ENCODE measurements at places on chromosomes 3 and 15. TPM values are rescaled to one million over a fixed set of nuclear protein-coding genes. Genes with fewer than 3 reads are reported as not detected.

GRCh38 chr3:182904164-182904563 is 76.2 kb downstream of the DCUN1D1 start:
- no peak overlapping the region for H3K27ac ChIP-seq
- no peak overlapping the region for H3K4me3 ChIP-seq
- H3K36me3 ChIP-seq, result peaks cover 1% of the 10 kb centered on the region
- no peak for DNase-seq
- H3K27me3 ChIP-seq, result no peaks in the 10 kb centered on the region

GRCh38 chr3:134627831-134628230 is 23.0 kb downstream of the KY start:
- no peak overlapping the region for H3K4me3 ChIP-seq
- H3K36me3 ChIP-seq, result peaks cover 2% of the 10 kb centered on the region
- peaks cover 13% of the 10 kb centered on the region for H3K27me3 ChIP-seq
- no peak overlapping the region for H3K27ac ChIP-seq
- DNase-seq, result no peak

DNA sequence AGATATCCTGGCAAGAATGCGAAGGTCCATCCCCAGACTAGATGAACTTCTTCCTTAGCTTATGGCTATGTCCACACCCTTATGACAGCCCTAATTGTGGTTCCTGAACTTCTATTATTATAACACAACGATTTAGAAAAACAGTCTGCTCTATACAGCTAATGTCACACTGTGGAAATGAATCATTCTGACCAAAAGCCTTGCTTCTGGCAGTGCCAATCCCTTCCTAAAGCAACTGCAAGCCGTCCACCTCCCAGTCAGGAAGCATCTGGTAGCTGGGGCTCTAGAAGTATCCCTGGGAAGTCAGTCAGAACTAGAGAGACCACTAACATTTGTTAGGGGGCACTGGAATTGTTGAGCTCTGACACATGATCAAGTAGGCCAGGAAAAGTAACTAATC is 45.0 kb downstream of the MYO5A start:
- no peaks in the 10 kb centered on the region for H3K27me3 ChIP-seq
- peaks cover 79% of the 10 kb centered on the region for H3K4me1 ChIP-seq
- H3K36me3 ChIP-seq, result no peaks in the 10 kb centered on the region
- H3K27ac ChIP-seq, result peak overlapping the region; percentile 83
- no peak for DNase-seq

The CCR9 gene
- total RNA-seq, result 0.14 TPM

GRCh38 chr3:65828706-65829105 is 210.0 kb downstream of the MAGI1 start:
- H3K4me3 ChIP-seq, result no peak overlapping the region
- H3K36me3 ChIP-seq, result no peaks in the 10 kb centered on the region
- H3K27ac ChIP-seq, result no peak overlapping the region
- H3K27me3 ChIP-seq, result no peaks in the 10 kb centered on the region

DNA sequence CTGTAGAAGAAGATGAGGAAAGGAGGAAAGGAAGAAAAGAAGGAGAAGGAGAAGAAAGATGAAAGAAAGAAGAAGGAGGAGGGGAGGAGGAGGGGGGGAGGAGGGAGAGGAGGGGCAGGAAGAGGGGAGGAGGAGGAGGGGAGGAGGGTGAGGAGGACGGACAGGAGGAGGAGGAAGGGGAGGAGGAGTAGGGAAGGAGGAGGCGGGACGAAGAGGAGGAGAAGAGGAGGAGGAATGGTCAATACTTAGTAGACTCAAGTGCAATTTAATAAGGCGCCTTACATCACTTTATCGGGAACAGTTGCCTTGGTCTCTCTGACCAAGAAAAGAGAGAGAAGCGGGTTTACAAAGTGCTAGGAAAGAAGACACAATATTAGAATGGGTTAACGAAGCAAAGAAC is 23.7 kb upstream of the NR2E3 start:
- no peak overlapping the region for H3K4me3 ChIP-seq
- no peaks in the 10 kb centered on the region for H3K4me1 ChIP-seq
- peaks cover 23% of the 10 kb centered on the region for H3K27me3 ChIP-seq
- H3K36me3 ChIP-seq, result no peaks in the 10 kb centered on the region

GRCh38 chr3:90018779-90019178 is 911.4 kb downstream of the EPHA3 start:
- no peak overlapping the region for H3K4me3 ChIP-seq
- no peaks in the 10 kb centered on the region for H3K4me1 ChIP-seq
- no peaks in the 10 kb centered on the region for H3K36me3 ChIP-seq
- no peak for DNase-seq
- no peaks in the 10 kb centered on the region for H3K27me3 ChIP-seq
- H3K27ac ChIP-seq, result no peak overlapping the region

- peak overlapping the region; percentile 85 for H3K27ac ChIP-seq
- no peak for DNase-seq
- H3K36me3 ChIP-seq, result no peaks in the 10 kb centered on the region
- H3K27me3 ChIP-seq, result no peaks in the 10 kb centered on the region
- H3K4me3 ChIP-seq, result no peak overlapping the region
- H3K4me1 ChIP-seq, result peaks cover 46% of the 10 kb centered on the region
Observed at GRCh38 chr15:100112636-100113305, 229.0 kb downstream of the ADAMTS17 start.

- H3K4me3 ChIP-seq, result no peak overlapping the region
- no peak for DNase-seq
- peaks cover 33% of the 10 kb centered on the region for H3K27me3 ChIP-seq
- no peak overlapping the region for H3K27ac ChIP-seq
- H3K36me3 ChIP-seq, result no peaks in the 10 kb centered on the region
- H3K4me1 ChIP-seq, result no peaks in the 10 kb centered on the region
Observed at GRCh38 chr3:186013312-186013711, 75.5 kb upstream of the TRA2B start.

- no peaks in the 10 kb centered on the region for H3K27me3 ChIP-seq
- H3K27ac ChIP-seq, result peak overlapping the region; percentile 30
- peaks cover 16% of the 10 kb centered on the region for H3K4me1 ChIP-seq
- H3K36me3 ChIP-seq, result peaks cover 46% of the 10 kb centered on the region
- DNase-seq, result peak; percentile 59
Observed at GRCh38 chr15:44584162-44584749, 47.3 kb downstream of the EIF3J start.

DNA sequence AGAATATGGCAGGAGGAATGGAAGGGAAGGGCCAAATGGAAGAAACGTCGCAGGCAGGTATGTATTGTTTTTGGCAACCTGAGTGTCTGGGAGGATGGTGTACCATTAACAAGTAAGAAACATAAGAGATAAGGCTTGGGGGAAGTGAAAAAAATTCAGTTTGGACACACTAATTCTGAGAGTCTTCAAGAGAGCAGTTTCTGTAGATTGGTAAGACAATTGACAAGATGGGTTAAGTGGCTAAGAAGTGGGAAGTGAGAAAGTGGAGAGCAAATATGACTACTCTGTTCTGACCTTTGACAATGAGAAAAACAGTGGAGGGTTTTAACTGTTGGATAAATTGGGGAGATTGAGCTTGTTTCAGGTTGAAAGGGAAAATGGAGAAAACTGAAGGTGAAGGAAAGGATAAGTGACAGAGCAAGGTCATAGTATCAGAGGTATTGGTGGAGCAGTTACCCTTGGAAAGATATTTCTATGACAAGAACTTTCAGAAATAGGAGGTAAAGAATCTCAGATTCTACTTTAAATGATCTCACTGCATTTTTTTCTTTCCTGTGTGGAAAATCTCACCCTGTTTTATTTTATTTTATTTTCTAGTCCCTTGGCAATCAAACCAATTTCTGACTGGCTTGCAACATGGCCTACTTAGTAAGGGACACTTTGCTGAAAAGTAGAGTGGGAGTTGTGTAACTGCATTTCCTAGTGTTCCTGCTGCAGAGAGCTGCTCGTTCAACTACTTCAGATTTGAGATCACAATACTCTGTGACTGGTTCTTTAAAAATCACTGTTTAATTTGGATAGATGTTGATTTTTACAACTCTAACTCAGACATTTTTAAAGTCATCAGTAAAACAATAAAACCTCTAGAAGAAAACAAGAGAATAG is 23.1 kb upstream of the GABPB1 start:
- no peaks in the 10 kb centered on the region for H3K36me3 ChIP-seq
- no peak for DNase-seq
- no peaks in the 10 kb centered on the region for H3K27me3 ChIP-seq

- no peaks in the 10 kb centered on the region for H3K27me3 ChIP-seq
- peaks cover 26% of the 10 kb centered on the region for H3K4me1 ChIP-seq
- no peak overlapping the region for H3K27ac ChIP-seq
- H3K4me3 ChIP-seq, result no peak overlapping the region
- H3K36me3 ChIP-seq, result no peaks in the 10 kb centered on the region
- no peak for DNase-seq
Observed at GRCh38 chr3:99842826-99843589, 25.3 kb downstream of the CMSS1 start.

The TGFBR2 gene
- 37.7 TPM for total RNA-seq

The TLR9 gene
- total RNA-seq, result 1.2 TPM

- H3K4me3 ChIP-seq, result no peak overlapping the region
- no peaks in the 10 kb centered on the region for H3K36me3 ChIP-seq
- no peaks in the 10 kb centered on the region for H3K4me1 ChIP-seq
- no peaks in the 10 kb centered on the region for H3K27me3 ChIP-seq
- no peak overlapping the region for H3K27ac ChIP-seq
Observed at GRCh38 chr15:27870320-27870719, 228.8 kb downstream of the OCA2 start.

The KCNMB3 gene
- total RNA-seq, result 0.46 TPM

The PPP2R3A gene
- 0.49 TPM for total RNA-seq

The CLSTN2 gene
- total RNA-seq, result not detected

DNA sequence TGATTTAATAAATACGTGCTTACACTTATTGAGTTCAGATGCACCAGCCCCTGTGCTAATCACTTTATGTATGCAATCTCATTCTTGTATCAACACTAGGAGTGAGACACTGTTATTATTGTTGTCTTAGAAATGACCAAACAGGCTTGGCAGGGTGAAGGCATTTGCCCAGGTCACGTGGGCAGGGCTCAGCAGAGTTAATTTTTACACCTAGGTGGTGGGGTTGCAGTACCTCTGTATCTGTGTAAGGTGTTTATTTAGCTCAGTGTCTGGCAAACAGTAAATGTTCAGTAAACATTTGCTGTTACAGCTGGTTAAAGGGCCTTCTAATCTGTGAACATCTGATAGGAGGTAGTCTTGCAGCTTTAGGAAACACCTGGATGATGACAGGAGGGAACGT is 200.0 kb downstream of the CACNA2D3 start:
- no peak for DNase-seq
- H3K4me3 ChIP-seq, result no peak overlapping the region
- H3K27ac ChIP-seq, result no peak overlapping the region

The RPP14 gene
- 17.2 TPM for total RNA-seq

- H3K4me1 ChIP-seq, result no peaks in the 10 kb centered on the region
- no peak for DNase-seq
- no peaks in the 10 kb centered on the region for H3K36me3 ChIP-seq
- H3K27ac ChIP-seq, result no peak overlapping the region
Observed at GRCh38 chr3:127405010-127405598, 117.3 kb upstream of the PRR20G start.

GRCh38 chr3:194482196-194482593 is 4.6 kb downstream of the ATP13A3 start:
- H3K36me3 ChIP-seq, result peaks cover 5% of the 10 kb centered on the region
- peak overlapping the region; percentile 99 for H3K27ac ChIP-seq
- H3K4me3 ChIP-seq, result peak overlapping the region; percentile 46
- peaks cover 62% of the 10 kb centered on the region for H3K4me1 ChIP-seq

GRCh38 chr3:143597774-143598652 is 250.3 kb downstream of the SLC9A9 start:
- no peaks in the 10 kb centered on the region for H3K27me3 ChIP-seq
- DNase-seq, result no peak
- no peaks in the 10 kb centered on the region for H3K4me1 ChIP-seq

- H3K27ac ChIP-seq, result peak overlapping the region; percentile 98
- DNase-seq, result no peak
- peaks cover 66% of the 10 kb centered on the region for H3K4me1 ChIP-seq
- no peaks in the 10 kb centered on the region for H3K27me3 ChIP-seq
- H3K36me3 ChIP-seq, result peaks cover 8% of the 10 kb centered on the region
- peak overlapping the region; percentile 94 for H3K4me3 ChIP-seq
Observed at GRCh38 chr3:152271501-152272236, 2.9 kb downstream of the MBNL1 start.

DNA sequence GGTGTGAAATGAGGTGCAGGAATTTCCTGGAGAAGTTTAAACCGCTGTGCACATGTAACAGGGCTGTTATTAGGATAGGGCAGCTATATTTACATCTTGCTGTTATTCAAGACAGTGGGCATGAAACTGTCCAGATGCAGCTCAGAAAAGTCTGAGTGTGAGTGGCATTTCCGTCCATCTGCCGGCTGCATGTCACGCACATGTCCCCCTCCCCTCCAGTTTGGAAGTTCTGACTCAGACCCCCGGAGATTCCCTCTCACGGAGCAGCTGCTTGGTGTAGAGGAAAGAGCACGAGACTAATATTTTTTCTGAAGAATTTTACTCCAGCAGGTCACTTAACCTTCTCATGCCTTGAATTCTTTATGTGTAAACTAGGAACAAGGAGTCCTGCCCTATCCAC is 69.8 kb downstream of the FEM1B start:
- no peak for DNase-seq
- H3K27me3 ChIP-seq, result no peaks in the 10 kb centered on the region
- no peaks in the 10 kb centered on the region for H3K36me3 ChIP-seq
- H3K27ac ChIP-seq, result no peak overlapping the region

GRCh38 chr3:68759526-68760035 is 172.8 kb downstream of the TAFA4 start:
- H3K27ac ChIP-seq, result no peak overlapping the region
- peaks cover 12% of the 10 kb centered on the region for H3K27me3 ChIP-seq
- H3K4me1 ChIP-seq, result no peaks in the 10 kb centered on the region
- DNase-seq, result no peak
- no peak overlapping the region for H3K4me3 ChIP-seq

GRCh38 chr3:123778525-123778924 is 105.6 kb downstream of the MYLK start:
- no peaks in the 10 kb centered on the region for H3K4me1 ChIP-seq
- H3K36me3 ChIP-seq, result no peaks in the 10 kb centered on the region
- no peak overlapping the region for H3K27ac ChIP-seq
- H3K27me3 ChIP-seq, result peaks cover 5% of the 10 kb centered on the region

The SKOR1 gene
- 0.31 TPM for total RNA-seq

The GOLGA8S gene
- total RNA-seq, result 0.07 TPM

The IQCF5 gene
- not detected for total RNA-seq

DNA sequence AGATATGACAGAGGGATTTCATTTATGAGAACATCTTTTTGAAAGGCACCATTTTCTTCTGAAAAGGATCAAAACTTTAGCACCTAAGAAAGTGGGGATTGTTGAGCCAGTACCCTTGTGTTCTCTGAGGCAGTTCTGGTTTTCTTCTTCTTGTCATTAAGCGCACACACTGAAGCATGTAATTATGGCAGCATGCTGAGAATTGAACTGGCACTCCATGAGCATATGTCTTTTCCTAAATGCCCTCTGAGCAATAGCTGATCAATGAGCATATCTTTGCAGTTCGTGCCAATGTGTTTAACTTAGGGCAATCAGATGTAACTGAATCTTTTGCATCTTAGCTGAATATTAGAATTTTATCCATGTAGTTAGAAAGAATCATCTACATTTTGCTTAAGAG is 53.9 kb upstream of the VGLL3 start:
- H3K4me3 ChIP-seq, result no peak overlapping the region
- no peaks in the 10 kb centered on the region for H3K4me1 ChIP-seq
- no peaks in the 10 kb centered on the region for H3K27me3 ChIP-seq
- no peaks in the 10 kb centered on the region for H3K36me3 ChIP-seq
- no peak for DNase-seq
- H3K27ac ChIP-seq, result no peak overlapping the region

All from activated T-cell treated with anti-CD3 and anti-CD28 coated beads, Interleukin-2, amount 50 U/mL, for 72 hours (primary cell).